Omental fat pad (tissue), 4 donors: ENCODE measurements at places on chromosomes 3 and 15. TPM values are rescaled to one million over a fixed set of nuclear protein-coding genes. Genes with fewer than 3 reads are reported as not detected.

GRCh38 chr15:82585072-82585471, 44.8 kb upstream of the RPS17 start:
- DNase-seq, result no peak

DNA sequence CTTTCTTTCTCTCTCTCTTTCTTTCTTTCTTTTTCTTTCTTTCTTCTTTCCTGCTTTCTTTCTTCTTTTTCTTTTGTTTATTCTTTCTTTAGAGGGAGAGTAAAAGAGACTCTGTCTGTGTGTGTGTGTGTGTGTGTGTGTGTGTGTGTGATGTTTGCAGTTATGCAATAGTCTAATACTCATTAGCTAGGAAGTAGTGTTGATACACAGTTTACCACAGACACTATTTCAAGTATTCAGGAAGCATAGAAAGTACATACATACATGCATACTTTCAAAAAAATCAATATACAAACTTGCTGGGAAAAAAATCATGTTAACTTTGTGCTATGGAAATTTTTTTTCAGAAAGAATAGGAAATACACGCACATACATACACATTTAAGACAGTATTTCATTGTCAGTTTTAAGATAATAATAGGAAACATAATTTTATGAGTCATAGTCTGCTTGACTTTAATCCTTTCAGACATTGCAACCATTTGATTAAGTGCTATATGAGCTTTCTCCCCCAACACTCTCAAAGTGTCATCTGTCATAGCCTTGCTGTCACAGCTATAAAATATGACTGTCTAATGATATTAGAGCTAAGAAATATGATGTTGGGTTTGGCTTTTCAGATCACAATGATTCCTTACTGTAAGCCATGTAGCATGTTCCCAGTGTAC, 74.9 kb upstream of the EPHA3 start:
- DNase-seq, result no peak

The CHST2 gene
- total RNA-seq, result 7.3 TPM

GRCh38 chr15:89442671-89443307, 53.6 kb downstream of the RHCG start:
- DNase-seq, result no peak

GRCh38 chr15:62104846-62105245, 38.1 kb downstream of the C2CD4A start:
- no peak for DNase-seq

The DPPA4 gene
- total RNA-seq, result not detected

GRCh38 chr3:152300029-152300731, 31.5 kb downstream of the MBNL1 start:
- no peak for DNase-seq
